ENCODE measurements at places on chromosomes 5 and 9. TPM values are rescaled to one million over a fixed set of nuclear protein-coding genes. Genes with fewer than 3 reads are reported as not detected.

The NDST1 gene
- 55.5 TPM for total RNA-seq

The ITGA2 gene
- 15.7 TPM for total RNA-seq

The PCDHB4 gene
- total RNA-seq = 0.07 TPM

The SPINK13 gene
- not detected for total RNA-seq

The DOCK8 gene
- 0.31 TPM for total RNA-seq

The MLANA gene
- total RNA-seq = not detected

The TAF11L5 gene
- not detected for total RNA-seq

The QRFP gene
- not detected for total RNA-seq

The ARL14EPL gene
- 0.43 TPM for total RNA-seq

The NIM1K gene
- 0.30 TPM for total RNA-seq

The ZBED3 gene
- 4.7 TPM for total RNA-seq

The IFNA2 gene
- not detected for total RNA-seq

The HAPLN1 gene
- not detected for total RNA-seq

The ACER2 gene
- 2.4 TPM for total RNA-seq

The MSX2 gene
- total RNA-seq = 4.6 TPM

The IFNB1 gene
- total RNA-seq = not detected

The PPP3R2 gene
- total RNA-seq = not detected

The OSTF1 gene
- 16.1 TPM for total RNA-seq

The PCDHAC1 gene
- 1.8 TPM for total RNA-seq

The LECT2 gene
- not detected for total RNA-seq

The MEF2C gene
- total RNA-seq = 0.02 TPM

The CKMT2 gene
- total RNA-seq = not detected

The ACTBL2 gene
- 0.07 TPM for total RNA-seq

The GABRG2 gene
- total RNA-seq = not detected

The FLT4 gene
- total RNA-seq = 4.4 TPM

The ENTPD2 gene
- 3.3 TPM for total RNA-seq

The ALDH1A1 gene
- total RNA-seq = 4,480 TPM

The MTAP gene
- total RNA-seq = 8.5 TPM

The CPEB4 gene
- total RNA-seq = 24.8 TPM

The IFNA17 gene
- not detected for total RNA-seq

The ADAMTS12 gene
- total RNA-seq = 6.4 TPM

The IFNA21 gene
- total RNA-seq = not detected

The PTGES gene
- total RNA-seq = 149 TPM

The SAPCD2 gene
- 22.3 TPM for total RNA-seq

The CCDC112 gene
- total RNA-seq = 6.5 TPM

The ECM2 gene
- 0.17 TPM for total RNA-seq

The ZDHHC11 gene
- 16.3 TPM for total RNA-seq

The CD72 gene
- 0.16 TPM for total RNA-seq

The RNF183 gene
- not detected for total RNA-seq

The GRIN1 gene
- 0.66 TPM for total RNA-seq

The ORM1 gene
- total RNA-seq = not detected

All from A549 treated with Hydrocortisone at 1 μM for 4 hours (cell line).